ENCODE measurements at places on chromosomes 1 and 21.

DNA sequence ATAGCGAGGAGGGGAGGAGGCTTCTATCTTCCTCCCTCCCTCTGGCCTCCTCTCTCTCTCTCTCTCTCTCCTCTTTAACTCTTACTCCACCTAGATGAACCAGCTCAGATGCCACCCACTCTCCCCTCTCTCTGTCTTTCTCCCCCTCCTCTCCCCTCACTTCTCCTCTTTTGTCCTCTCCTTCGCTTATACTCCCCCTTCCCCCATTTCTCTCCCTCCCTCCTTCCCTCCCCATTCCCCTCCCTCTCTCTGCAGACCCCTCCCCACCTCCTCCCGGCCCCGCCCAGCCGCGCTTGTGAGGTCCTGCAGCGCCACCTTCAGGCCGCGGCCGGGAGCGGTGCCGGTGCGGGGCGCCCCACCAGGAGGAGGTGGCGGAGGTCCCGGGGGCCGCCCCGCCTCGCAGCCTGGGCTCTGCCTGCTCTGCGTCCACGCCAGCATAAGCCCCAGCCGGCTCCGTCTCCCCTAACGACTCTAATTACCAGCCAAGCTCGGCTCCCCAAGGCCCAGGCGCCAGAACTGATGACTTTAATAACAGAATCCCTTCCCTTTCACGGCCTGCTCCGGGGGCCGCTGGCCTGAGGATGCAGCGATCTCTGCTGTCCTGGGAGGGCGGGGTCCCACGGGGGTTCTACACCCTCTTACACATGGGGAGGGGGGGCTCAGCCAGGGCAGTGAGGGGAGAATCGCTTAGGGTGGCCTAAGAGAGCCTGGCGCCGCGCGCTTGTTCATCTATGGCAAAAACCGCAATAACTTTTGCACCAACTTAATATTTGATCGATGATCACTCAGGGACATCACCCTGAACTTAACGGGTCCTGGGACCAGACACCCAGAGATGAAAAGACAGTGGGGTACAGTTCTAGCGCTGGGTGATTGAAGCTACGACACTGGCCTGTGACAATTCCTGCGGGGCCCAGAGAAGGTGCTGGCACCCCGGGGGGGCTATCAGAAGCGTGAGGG is 637.3 kb downstream of the MATN1 start:
- peak; percentile 84 for DNase-seq

GRCh38 chr1:11331036-11331944 is 58.3 kb downstream of the UBIAD1 start:
- DNase-seq = no peak

DNA sequence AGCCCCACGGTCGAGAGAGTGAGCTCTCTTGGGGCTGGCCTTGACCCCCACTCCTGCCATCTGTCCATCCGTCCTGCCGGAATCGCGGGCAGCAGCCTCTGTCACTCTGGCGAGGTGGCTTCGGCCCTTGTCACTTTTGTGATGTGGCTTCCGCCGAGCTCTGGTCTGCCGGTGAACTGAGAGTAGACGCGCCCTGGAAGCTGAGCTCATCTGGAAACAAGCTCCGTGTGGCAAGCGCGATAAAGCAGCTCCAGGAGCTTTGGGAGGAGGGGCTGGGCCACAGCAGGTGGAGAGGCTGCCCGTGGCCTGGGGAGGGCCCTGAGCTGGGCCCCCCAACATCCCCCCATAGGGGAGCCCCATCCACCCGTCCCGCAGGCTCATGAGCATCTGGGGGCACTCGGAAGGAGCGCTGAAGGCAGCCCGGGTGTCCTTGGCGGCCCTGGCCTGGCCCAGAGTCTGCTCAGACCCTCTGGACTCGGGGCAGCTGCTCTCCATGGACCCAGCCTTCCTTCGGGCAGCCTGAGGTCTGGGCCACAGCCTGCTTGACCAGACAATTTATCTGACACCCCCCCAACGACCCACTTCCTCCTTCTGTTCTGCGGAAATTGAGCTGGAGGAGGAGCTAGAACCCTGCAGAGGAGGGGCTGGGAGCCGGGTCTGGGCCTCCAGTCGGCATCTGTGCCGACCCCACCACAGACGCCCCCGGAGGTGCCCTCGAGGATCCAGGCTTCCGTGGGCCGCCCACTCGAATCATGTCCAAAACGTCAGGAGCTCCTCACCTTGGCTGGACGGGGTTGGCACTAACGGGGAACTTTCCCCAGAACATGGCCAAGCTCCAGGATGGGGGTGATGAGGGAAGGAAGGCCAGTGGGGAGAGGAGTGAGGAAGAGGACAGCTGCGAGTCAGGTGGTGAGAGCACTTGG is 59.1 kb downstream of the SLC19A1 start:
- no peak for DNase-seq

- no peak for DNase-seq
These were observed 9.6 kb upstream of the RNF223 start for GRCh38 chr1:1083416-1084371.

- no peak for DNase-seq
These were observed 458.3 kb upstream of the USP24 start for GRCh38 chr1:55673416-55673815.

DNA sequence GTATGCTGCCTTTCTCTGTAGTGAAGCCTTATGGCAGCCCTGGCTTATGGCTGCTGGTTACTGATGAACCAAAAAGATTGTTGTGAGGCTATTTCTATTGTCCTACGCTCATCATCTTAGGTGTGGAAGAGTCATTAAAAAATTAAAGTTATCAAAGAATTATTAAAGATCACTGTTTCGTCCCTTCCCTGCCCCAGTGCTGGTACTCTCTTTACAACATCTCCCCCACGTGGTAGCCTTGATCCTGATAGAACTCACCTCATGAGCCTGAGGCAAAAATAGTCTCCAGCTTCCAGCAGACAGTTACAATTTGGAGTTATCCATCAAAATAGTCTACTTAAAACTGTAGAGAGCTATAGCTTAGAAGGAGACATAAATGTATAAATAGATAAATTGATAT is 201.5 kb downstream of the S1PR1 start:
- no peak for DNase-seq

DNA sequence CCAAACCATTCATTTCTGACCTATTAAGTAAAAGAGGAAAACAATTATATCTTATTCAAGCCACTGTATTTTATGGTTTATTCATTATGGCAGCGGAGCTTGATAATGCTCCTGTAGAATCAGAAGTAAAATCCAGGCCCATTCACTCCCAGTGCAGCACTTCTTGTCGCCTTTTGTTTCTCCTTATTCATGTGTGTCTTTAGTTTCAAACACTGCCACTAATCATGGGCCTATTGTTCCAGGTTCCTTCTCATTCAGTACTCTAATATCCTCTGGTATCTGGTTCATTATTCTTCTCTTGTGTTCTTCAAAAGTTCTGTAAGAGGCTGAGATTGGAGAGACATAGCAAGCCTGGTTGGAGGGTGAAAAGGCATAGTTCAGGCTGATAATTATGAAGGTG is 218.3 kb downstream of the LRRIQ3 start:
- DNase-seq = no peak

DNA sequence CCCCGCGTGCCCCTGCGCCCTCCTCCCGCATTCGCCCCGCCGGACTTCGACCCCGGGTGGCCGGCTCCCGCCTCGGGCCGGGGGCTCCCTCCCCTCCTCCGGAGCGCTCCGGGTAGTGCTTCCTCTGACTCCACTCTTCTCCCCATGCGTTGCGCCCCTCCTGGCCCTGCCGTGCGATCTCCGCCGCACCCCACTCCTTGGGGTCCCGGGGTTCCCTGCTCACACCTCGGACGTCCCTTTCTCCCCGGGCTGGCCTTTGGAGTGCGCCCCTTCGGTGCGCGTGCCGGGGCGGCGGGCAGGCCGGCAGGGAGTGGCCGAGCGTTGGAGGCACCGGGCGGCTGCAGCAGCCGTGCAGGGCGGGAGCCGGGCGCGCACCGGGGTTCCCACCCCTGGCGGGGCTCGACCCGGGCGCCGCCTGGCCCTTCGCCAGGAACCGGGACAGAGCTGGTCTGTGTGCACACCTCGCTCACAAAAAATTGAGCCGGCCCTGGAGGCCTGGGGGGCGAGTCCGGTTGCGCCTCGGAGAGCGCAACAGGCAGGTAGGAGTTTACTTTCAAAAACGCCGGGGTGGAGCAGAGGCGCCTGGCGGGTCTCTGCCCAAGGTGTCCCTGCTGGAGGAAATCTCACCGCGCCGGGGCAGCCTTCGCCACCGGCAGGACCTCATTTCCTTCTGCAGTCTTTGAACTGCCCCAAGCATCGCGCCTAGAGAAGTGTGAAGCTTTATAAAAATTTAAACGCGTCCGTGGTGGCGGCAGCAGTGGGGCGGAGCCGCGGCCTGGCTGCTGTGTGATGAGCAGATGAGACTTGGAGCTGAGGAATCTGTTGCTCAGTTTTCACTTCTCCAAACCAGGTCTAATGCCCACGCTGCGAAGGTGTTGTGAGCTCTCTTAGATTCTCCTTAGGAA is 650 bp downstream of the VANGL1 start:
- peak; percentile 76 for DNase-seq

- no peak for DNase-seq
These were observed 596.3 kb downstream of the KIF26B start for GRCh38 chr1:245751116-245751515.

GRCh38 chr1:183922197-183922596 is 115.3 kb downstream of the COLGALT2 start:
- DNase-seq = peak; percentile 59

- no peak for DNase-seq
These were observed 54.9 kb upstream of the B3GALT2 start for GRCh38 chr1:193241132-193241827.

DNA sequence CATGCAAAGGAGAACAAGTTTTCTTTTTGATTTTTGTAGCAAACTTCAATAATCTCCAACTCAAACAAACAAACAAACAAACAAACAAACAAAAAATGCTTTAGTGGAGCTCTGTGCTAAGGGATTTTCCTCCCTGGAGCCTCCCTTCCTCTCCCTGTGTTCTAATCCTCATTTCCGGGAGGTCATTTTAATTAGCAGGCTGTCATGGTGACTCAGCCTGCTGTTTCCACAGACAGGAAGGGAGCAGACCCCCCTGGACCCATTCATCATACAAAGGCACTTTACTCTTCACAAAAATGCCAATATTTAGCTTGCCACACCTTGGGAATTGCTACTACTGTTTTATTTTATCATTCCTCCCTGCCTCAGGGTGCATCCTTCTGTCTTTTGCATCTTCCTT is 61.0 kb upstream of the SPATA6 start:
- no peak for DNase-seq

DNA sequence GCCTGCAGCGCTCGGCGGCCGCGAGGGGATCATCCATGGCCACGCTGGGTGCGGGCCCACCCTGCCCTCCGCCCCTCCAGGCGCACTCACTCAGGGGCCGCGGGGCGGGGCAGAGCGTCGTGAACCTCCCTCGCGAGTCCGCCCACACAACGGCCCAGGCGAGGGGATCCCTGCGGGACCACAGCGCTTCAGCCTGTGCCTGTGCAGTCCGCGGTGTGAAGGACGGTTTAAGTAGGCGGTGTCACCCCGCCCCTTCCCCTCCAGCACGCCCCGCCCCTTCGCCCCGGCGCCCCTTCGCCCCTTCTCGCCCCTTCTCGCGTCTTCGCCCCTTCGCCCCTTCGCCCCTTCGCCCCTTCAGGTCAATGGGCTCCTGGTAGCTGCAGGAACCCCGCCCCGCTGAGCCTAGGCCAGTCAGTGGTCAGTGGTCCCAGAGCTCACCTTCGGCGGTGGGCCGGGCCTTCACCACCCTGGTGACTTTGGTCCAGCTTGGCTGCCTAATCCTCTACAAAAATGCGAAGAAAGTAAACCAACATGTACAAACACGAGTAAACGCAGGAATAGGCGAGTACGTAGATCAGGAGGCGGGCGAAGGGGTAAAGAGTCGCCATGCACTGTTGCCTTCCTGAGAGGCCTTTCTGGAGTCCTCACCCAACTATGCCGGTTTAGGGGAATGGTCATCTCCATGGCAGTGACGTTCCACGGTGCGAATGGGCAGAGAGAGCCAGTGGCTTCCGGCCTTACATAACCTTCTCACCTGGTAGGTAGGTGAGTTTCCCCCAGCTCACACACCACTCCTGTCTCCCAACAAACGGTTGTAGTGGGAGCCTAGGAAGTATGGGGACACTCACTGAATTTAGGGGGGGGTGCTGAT is 19.6 kb upstream of the DMRTB1 start:
- no peak for DNase-seq

DNA sequence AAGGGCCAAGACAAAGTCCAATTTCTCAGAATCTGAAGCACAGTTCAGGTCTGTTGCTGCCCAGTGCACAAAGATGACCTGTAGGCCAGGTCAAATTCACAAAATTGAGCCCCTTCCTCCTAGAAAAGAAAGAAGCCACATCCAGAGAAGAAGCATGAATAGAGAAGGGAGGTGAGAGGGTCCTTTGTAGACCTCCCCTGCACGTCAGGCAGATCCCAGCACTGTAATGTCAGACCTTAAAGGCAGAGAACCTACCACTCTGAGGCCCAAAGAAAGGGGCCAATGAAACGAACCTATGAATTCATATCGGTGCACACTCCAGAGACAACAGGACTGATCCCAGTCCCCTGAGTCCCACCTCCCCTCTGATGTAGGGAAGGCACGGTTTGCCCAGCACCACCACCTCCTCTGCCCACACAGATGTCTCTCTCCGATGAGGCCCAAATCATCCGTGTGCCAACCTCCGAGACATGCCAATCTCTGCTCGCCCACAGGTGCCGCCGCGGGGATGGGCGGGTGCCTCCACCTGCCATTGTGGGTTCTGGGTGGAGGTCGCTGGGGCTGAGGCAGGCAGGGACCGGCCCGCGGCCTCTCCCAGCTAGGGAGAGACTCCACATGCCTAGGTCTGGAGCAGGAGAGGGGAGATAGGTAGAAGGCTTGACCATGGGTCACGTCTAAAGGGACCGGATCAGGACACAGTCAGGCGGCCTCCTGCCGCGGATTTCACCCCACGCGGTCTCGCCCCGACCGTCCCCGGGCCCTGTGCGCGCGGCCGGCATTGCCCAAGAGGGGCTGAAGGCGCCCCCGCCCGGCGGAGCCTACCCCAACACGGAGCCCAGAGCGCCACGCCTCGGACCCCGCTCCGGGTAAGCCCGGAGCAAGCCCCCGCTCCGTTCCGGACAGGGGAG is 42.1 kb downstream of the RRAGC start:
- DNase-seq = no peak

DNA sequence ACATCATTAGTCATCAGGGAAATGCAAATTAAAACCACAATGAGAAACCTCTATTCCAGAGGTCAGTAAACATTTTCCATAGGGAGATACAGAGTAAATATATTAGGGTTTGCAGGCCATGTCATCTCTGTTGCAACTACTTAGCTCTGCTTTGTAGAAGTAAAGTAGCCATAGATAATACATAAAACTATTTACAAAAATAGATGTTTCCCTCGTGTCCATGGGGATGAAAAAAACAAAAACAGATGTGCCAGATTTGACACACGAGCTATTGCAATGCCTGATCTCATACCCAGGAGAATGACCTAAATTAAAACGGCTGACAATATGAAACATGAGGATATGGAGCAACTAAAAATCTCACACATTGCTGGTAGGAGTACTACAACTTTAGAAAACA is 17.3 kb downstream of the LTN1 start:
- DNase-seq = no peak

Data from K562 (cell line).